ENCODE measurements at places on chromosomes 4 and X.

DNA sequence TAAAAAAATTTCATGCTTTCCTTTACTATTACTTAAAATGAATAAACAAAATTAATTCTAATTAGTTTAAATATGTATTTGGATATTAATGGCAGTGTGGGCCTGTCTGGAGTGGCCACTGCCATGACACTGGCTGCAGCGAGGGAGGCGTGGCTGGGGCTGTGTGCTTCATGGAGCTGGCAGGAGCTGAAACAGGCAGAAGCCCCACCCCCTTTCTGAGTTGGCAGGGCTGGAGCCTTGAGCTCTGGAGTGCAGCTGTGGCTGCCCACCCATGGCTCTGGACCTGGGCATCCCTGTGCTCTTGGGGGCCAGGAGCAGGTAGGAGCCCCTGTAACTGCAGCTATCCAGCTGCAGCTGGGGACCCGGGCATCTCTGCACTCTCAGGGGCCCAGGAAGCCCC, 8.2 kb upstream of the HSD17B11 start:
- no peak for DNase-seq

DNA sequence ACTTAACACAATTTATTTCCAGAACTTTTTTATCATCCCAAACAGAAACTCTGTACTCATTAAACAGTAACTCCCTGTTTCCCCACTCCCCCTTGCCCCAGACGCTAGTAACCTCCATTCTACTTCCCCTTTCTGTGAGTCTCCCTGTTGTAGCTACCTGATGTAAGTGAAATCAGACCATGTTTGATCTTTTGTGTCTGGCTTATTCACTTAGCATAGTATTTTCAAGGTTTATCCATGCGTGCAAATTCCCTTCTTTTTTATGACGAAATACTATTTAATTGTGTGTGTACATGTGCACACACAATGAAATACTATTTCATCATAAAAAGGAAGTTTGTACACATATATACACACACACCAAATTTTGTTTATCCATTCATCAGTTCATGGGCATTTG, 5.2 kb downstream of the PKD2 start:
- DNase-seq: no peak

DNA sequence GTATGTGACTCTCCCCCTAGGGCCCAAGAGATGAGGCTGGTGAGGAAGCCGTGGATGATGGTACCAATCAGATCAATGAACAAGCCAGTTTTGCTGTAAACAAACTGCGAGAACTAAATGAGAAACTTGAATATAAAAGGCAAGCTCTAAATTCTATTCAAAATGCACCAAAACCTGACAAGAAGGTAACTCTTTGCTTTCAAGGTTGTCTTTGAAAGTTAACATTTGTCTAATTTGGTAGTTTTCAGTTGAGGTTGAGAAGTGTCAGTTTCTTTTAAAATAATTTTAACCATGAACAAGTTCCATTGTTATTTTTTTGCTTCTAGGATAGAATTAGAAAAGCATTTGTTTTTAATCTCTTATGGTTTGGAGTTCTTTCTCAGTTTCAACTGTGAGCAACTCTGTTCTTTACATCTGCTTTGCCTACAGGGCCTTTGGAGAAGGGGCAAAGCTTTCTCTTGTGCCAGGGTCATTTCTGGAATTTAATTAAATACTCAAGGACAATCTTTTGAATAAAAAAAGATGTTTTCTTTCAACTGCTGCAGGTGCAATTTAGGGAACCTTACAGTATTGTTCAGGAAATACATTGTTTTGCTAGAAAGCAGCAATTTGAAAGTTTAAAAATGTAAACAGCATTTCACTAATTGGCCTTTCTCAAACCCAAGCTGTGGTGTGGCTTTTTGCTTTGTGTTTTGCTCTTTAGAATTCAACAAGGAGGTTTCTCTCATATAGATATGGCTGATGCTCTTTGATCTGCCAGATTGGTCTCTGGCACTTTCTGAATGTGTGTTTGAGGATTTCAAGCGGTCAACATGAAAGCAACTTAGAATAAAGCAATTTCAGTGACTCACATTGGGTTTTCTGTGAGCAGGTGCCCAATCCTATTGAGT, 62.9 kb downstream of the LRP2BP start:
- no peak for DNase-seq

- DNase-seq: no peak
These were observed 70.1 kb downstream of the NBDY start for GRCh38 chrX:56798866-56799758.

DNA sequence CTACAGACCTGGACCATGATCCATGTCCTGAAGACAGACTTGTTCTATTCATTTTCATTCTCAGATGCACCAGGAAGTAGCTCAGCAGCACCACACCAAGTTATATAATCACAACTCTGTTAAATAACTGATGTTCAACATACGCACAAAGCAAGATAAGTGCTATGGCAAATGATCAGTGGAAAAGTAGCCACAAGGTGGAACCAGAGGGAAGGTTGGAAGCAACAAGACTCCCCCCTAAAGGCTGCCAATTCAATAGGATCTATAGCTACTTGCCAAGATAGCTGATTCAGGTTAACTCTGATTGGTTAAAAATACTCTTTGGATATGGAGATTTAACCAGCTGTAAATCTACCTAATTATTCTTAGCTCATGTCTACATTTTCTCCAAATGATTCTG, 23.7 kb upstream of the FAM47B start:
- DNase-seq: peak; percentile 55

- DNase-seq: no peak
These were observed 204.9 kb upstream of the PPARGC1A start for GRCh38 chr4:24094726-24095125.

- no peak for DNase-seq
These were observed 58.2 kb upstream of the DUSP21 start for GRCh38 chrX:44785652-44786051.

Data from SHP77 treated with DMSO at 0.1 percent for 48 hours (cell line).